A549 treated with RU486 at 1 μM for 4 hours (cell line): ENCODE measurements at places on chromosomes 11 and 22. TPM values are rescaled to one million over a fixed set of nuclear protein-coding genes. Genes with fewer than 3 reads are reported as not detected.

EHF gene
- 0.20 to 0.67 TPM (median 0.53 TPM) in 5 replicates for total RNA-seq

RASGRP2 gene
- total RNA-seq: 0.41 to 1.5 TPM (median 1.2 TPM) in 5 replicates

MAJIN gene
- total RNA-seq: not detected in 5 replicates

CDC45 gene
- 22.2 to 29.4 TPM (median 24.1 TPM) in 5 replicates for total RNA-seq

DUSP8 gene
- 1.3 to 2.5 TPM (median 1.7 TPM) in 5 replicates for total RNA-seq

PGR gene
- not detected in 5 replicates for total RNA-seq

MYRF gene
- total RNA-seq: 14.8 to 23.0 TPM (median 19.8 TPM) in 5 replicates

CCDC116 gene
- 0.06 to 0.12 TPM (median 0.10 TPM) in 3 of 5 replicates, not detected in the others for total RNA-seq

OR51B5 gene
- 0.07 to 0.09 TPM in 2 of 5 replicates, not detected in the others for total RNA-seq
